ENCODE measurements at places on chromosomes 5 and 9.

GRCh38 chr5:147756566-147756965, 26.0 kb downstream of the JAKMIP2 start:
- no peak for DNase-seq

DNA sequence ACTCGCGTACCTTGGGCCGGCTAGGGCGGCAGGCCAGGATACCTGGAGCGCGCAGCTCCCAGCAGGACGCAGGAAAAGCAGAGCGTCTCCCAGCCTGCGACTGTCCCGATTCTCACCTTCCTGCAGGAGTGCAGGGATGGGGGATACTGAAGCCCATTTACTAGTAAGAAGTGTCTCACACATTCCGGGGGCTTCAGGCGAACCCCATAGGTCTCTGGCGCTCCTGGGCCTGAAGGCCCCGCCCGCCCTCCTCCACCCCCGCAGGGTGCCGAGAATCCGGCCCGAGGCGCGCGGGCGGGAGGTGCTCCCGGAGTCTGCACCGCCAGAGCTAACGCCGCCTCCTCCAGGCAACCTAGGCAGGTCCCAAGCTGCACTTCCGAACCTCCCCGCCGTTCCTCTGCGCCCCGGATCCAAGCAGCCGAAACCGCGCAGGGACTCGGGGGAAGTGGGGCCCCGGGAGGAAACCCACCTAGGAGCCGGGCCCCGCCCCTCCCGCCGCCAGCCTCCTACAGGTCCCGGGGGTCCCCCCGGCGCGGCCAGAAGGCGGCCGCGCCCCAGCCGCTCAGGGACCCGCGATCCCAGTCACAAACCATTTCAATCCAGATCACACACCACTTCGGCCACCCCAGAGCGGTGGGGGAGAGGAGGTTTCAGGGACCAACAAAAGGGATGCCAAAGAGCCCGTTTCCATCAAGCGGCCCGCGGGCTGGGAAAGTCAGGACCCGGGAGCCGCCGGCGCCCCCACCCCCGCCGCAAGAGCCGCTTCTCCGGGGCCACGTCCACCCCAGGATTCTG, 1.2 kb downstream of the ROR2 start:
- DNase-seq: peak; percentile 37

GRCh38 chr5:169716287-169716686, 79.2 kb downstream of the DOCK2 start:
- DNase-seq: no peak

DNA sequence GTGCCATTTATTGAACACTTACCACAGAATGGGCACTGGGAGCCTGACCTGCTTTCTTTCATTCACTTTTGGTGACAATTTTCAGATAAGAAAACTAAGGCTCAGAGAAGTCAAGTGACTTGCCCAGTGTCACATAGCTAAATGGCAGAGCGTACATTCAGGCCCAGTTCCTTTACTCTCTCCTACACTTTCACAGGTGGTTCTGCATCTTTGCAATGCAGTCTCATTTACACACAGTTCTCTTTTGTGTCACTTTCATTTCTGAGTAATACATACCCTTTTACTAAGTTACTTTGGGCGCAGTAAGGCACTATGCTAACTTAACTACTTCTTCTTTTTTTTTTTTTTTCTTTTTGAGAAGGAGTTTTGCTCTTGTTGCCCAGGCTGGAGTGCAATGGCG, 8.3 kb downstream of the NFIL3 start:
- no peak for DNase-seq

- DNase-seq: no peak
Observed at GRCh38 chr5:98656125-98656795, 117.2 kb upstream of the RGMB start.

- DNase-seq: no peak
Observed at GRCh38 chr5:17230191-17230590, 12.8 kb downstream of the BASP1 start.

GRCh38 chr5:172686539-172687390, 45.7 kb downstream of the NEURL1B start:
- no peak for DNase-seq

DNA sequence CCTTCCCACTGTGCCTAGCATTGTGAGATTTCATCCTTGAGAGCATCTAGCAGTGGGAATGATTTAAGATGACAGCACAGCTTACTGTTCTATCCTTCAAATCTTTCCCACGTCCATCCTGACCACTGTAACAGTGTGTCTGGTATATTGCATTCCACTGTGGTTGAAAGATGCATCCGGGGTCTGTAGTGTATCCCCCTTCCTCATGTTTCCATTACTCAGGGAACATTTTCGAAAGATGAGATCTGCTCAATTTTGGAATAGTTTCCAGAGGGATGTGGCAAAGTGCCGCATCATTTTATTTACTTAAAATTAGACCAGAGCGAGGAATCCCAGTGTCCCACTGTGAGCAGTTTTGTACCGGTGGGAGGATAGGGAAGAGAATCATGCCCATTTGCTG, 407.1 kb upstream of the PAPPA start:
- DNase-seq: no peak

DNA sequence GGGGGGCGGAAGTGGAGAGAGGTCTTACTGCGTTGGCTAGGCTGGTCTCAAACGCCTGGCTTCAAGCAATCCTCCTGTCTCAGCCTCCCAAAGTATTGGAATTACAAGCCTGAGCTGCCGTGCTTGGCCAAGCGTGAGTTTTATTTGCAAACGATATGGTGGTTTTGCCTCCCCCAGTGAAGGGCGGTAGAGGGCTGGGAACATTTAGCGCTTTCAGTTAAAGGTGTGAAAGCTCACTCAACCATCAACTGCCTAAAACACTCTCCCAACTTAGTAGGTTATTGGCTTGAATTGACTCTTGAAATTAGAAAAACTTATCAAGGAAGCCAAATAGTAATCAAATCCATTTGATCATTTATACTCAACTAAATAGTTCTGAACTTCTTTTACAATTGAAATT, 156.3 kb downstream of the ESM1 start:
- no peak for DNase-seq

- DNase-seq: no peak
Observed at GRCh38 chr5:622359-622758, 10.2 kb downstream of the CEP72 start.

DNA sequence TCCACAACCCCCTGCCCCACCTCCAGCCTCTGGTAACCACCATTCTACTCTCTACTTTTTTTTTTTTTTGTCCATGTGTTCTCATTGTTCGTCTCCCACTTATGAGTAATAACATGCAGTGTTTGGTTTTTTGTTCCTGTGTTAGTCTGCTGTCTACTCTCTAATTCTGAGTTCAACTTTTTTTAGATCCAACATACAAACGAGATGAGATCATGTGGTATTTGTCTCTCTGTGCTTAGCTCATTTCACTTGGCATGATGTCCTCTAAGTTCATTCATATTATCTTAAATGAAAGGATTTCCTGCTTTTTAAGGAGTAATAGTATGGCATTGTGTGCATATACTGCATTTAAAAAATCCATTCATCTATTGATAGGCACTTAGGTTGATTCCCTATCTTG, 130.9 kb downstream of the NMUR2 start:
- no peak for DNase-seq

- no peak for DNase-seq
Observed at GRCh38 chr5:60516688-60517087, 183.3 kb downstream of the DEPDC1B start.

DNA sequence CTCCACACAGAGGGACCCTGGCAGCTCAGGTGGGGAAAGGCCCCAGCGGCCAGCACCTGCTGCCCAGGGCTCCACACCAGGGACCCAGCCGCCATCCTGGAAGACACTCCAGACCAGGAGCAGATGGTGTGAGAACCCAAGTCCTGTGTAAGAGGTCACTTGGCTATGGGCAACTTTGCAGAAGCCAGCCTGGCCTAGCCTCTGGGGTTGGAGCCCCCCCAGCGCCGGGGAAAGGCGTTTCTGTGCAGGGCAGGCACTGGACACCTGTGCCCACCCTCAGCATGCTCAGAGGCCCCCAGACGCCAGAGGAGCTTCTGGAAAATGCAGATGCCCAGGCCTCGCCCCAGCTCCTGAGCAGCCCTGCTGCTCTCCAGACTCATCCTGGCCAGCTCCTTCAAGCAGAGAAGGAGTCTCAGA, 34.0 kb downstream of the RASGEF1C start:
- no peak for DNase-seq

- no peak for DNase-seq
Observed at GRCh38 chr9:1606253-1606652, 408.9 kb upstream of the SMARCA2 start.

- DNase-seq: no peak
Observed at GRCh38 chr5:134595458-134595838, 37.2 kb downstream of the SAR1B start.

DNA sequence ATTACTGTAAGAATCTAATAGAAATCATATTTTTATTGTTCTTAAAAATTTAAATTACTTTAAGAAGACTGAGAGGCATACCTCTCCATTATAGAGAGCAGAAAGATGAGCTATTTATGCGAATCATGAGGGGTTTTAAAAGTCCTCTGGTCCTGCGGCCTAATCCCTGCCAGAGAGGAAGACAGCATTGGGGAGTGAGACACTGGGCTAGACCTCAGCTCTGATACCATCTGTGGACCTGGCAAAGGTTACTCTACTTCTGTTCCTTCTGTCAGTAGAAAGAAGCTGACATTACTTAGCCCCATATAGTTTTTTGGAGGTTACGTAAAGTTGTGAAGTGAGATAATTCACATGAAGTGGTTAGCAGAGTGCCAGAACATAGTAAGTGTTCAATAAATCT, 103.6 kb downstream of the CCDC192 start:
- no peak for DNase-seq

GRCh38 chr9:112793213-112793810, 42.8 kb downstream of the SNX30 start:
- peak; percentile 88 for DNase-seq

GRCh38 chr5:76207120-76207519, 123.9 kb downstream of the SV2C start:
- no peak for DNase-seq

GRCh38 chr5:172770374-172770674, 671 bp downstream of the DUSP1 start:
- no peak for DNase-seq

DNA sequence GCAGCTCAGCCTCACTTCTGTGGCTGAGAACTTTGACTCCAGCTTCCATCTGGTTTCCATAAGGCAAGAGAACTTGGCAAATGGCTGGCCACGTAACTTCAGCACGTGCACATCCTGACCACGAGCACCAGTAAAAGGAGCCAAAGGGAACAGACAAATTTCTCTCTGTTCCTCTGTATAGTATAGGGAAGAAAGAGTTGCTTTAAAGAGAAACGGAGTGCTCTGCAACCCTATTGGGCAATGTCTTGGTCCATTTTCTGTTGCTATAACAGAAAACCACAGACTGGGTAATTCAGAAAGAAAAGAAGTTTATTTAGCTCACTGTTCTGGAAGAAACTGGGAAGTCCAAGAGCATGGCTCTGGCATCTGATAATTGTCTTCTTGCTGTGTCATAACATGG, 558.7 kb downstream of the ACTL7B start:
- DNase-seq: no peak

DNA sequence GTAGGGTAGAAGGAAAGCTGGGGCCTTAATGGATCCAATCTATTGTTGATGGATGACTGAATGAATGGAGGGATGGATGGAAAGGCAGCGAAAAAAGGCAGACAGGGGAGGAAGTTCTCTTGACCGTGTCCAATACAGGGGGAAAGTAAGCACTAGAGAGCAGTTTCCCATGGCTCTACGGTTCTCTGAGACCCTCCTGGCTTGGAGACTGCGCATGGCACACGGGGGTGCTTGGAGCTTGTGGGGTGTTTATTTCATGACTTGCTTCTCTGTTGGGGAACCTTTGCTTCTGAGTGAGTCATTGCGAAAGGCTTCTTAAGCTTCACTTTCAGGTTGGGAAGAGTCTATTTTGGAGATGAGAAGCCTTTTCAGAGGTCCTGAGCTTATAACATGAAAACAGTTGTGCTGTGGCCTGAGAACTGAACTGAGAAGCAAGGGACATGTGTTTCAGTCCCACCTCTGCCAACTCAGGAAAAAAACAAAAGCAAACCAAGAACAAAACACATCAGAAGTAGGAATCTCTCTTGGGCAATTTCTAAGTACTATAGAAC, 12.8 kb upstream of the TEX48 start:
- DNase-seq: peak; percentile 31

GRCh38 chr5:131264451-131265099, 722 bp downstream of the CDC42SE2 start:
- DNase-seq: peak; percentile 54

DNA sequence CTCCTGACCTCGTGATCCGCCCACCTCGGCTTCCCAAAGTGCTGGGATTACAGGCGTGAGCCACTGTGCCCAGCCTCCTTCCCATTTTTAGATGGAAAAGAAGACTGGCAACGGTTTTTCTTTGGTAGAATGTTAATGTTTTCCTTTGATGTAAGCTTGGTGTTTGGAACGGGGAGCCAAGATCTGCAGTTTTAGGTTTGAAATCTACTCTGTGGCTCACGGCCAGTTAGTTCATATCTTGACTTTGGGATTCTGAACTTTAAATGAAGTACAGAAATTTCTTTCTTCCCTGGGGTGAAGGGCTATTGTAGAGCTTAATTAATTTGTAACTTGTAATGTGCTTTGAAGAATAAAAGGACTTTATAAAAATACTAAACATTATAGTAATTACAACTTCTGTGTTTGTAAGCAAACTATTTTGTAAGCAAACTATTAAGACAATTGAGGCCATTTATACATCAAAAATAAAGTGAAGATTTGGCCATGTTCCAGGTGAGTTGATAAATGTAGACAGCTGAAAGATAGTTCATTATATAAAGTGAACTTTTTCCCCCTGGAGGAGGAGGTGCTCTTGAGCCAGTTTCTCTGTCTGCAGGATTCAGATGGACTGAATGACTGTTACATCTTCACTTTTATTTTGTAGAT, 117.1 kb upstream of the TUT7 start:
- no peak for DNase-seq

GRCh38 chr5:159049844-159050315, 49.8 kb downstream of the EBF1 start:
- no peak for DNase-seq

DNA sequence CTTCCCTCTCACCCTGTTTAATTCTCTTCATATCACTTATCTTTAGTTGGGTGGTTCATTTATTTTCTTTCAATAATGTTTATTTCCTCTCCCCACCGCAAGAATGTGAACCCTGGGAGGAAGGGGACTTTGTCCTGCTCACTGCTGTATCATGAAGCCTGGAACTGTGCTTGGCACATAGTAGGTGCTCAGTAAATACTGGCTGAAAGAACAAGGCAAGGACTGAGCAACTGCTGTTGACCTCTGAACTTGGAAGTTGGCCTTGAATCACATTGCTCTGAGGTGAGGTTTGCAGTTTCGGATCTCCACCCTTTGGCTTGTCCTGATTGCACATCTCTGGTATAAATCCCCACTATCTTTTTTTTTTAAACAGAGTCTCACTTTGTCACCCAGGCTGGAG, 22.0 kb upstream of the PTGS1 start:
- no peak for DNase-seq

- DNase-seq: no peak
Observed at GRCh38 chr5:171855798-171856763, 70.5 kb downstream of the SMIM23 start.

GRCh38 chr9:90607701-90608516, 34.7 kb downstream of the DIRAS2 start:
- no peak for DNase-seq
